ENCODE measurements at places on chromosomes 4 and X.

DNA sequence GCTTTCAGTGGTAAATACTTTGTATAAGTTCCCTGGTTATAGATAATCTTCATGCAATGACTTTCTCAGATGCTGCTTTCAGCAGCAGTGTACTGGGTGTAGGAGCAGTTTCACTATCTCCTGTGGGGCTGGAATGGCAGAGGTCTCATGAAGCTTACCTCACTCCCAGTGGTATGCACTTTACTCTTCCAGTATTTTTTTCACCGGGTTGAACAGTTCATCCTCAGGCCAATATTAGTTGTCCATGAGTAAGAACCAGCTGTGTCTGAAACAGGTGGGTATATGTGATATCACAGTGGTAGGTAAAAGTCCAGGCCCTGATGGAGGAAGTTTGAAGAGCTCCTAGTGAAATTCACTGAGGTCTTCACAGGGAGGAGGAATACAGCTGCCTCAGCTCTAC is 351.5 kb upstream of the EMCN start:
- DNase-seq: no peak

GRCh38 chrX:154443992-154444754 is at the start of gene FAM50A:
Gene FAM50A, plus strand, starts transcription at chrX:154444141. Its CDS starts 95 bp downstream, at chrX:154444236.
- DNase-seq: peak; percentile 58

DNA sequence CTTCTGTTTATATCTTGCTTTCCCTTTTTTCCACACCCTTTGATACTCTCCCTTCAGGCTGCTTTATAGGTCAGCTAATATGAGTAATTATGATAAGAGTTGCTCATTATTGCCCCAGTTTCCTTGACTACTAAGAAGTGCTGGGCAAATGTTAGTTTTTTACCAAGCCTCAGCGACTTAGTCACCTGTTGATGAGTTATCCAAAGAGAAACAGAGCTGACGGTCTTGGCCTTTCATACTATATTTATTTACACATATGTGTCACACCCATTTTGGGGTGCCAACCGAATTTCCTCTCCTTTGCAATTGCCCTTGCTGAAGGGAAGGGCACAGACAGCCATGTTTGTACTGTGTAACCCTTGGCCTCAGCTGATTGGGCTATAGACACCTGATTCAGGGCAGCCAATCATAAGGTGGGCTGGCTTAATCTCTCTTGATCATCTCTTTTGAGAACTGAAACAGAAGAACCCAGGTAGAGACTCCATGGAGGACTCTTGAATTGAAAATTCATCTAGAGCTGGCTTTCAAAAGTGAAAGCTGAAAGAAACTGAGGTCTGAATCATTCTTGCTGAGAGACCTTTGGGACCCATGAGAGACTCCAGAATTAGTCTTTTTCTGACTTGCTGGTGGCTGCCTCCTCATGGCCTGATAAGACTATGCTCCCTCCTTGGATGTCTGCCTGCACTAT is 111.7 kb upstream of the RPS6KA3 start:
- DNase-seq: no peak

GRCh38 chr4:139903845-139904244 is 238.2 kb downstream of the MGST2 start:
- DNase-seq: no peak

DNA sequence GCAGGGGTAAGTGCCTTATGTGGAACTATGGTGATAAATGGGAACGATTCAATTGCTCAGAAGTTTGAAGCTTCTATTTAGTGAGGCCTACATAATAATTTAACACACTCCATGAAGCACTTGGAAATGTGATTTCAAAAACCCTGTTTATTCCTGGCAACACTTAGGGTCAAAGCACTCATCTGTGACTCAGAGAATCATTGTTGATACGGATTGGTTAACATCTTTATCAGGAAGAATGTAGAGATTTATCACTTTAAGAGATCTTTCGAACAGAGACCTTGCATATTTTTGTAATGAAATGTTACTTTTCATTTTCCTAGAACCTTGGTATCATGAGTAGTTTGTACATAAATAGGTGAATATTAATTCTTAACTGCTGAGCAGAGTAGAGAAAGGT is 269.1 kb upstream of the SLIT2 start:
- no peak for DNase-seq

- no peak for DNase-seq
These were observed 126.9 kb upstream of the TAPT1 start for GRCh38 chr4:16353165-16353564.

DNA sequence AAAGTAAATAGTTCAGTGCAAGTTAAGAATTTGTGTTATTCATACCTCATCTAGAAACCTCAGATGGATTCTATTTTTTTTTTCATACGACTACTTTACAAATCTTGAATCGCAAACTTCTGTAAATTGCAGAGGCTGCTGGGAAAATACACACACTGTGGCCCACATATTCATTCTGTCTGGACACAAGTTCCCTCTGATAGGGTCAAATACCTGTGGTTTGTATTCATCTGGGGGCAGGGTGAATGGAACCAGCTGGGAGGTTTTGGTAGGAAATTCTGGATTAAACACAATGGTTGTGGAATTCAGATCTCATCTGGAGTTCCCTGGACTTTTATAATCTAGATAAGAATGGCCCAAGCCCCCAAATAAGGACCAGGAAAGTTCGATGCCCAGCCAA is 56.2 kb downstream of the SPATA18 start:
- DNase-seq: no peak

DNA sequence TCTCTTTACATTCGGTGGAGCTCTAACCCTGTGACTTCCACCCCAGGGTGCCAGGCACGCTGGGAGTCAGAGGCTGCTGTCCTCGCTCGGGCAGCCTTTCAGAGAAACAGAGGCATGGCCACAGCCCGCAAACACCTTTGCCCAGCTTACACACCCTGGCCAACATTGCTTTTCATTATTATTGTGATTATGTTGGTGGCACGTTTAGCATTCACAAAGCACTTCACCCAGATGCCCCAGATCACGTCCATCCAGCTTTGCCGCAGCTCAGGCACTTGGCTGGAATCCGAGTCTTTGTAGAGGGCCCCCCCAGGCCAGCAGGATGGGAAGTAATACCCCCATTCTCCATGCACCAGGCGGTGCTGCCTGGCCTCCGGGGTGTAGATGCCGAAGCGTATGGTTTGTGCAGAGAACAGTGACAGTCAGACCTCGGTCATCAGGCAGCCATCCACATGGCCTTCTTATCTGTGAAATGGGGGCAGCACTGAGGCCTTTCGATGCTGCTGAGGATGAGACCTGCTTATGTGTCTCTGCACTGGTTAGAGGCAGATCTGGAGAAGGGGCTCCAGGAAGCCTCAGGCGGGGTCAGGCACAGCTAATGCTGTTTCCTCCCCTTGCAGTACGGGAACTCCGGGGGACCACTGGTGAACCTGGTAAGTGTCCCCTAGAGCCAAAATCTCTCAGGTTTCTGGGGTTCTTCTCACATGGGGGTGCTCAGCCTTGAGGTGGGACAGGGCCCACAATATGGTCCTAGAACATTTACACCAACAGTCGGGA is 22.3 kb downstream of the HTRA3 start:
- DNase-seq: no peak

- DNase-seq: no peak
These were observed 461.8 kb downstream of the CENPC start for GRCh38 chr4:67083496-67083895.

DNA sequence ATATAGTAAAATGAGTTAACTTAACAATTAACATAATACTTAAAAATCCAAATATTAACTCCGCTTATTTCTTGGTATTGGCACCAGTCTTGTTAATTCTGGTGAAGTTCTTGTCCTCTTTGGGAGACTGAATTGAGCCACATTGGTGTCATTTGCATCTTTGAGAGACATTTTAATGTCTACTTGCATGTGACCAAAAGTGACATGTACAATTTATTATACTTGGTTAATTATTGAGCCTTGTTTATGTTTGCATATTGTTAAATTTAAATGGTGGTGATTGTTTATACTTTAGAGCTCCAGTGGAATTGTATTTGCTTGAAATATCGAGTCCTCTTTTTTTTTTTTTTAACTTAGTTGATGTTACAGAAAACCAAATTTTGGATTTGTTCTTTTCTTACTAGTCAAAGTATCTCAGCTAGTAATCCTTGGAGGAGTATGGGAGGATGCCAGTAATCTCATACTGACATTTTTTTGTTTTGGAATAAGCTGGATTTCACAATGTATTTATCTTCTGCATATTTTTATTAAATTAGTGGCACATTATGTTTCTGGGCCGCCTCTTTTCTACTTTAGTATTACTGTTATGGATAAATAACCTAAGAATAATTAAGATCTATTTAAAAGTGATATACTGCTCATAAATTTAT is 3.9 kb downstream of the SPCS3 start:
- DNase-seq: no peak

GRCh38 chr4:3781997-3782930 is 16.1 kb downstream of the ADRA2C start:
- DNase-seq: no peak

DNA sequence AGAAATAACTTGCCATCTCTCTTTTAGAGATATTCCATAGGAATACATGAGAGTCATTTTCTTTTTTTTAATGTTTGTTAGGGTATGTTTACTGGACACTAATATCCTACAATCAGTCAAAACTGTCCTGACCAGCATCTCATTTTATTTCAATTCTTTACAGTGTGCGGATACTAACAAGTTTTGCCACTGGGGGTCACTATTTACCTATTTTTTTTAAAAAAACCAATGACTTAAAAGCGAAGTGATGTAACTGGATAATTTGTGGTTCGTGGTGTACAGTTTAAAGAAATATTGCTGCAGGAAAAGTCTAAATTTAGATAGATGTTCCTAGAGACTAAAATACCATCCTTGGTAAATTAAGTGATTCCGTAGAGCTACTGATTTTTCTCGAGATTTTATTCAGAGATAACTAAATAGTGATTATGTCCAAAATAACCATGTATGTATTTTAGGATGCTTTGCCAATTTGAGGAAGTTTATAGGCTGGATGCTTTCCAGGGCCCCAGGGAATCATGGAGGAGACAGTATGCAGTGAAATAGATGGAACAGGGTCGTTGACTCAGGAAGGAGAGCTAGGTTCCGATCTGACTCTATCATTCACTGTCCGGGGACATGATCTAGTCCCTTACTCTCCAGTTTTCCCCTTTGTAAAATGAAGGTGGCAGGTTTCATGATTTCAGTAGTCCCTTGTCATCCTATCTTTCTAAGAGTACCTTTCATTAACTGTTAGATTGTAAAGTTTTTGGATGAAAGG is 34.0 kb upstream of the GNPDA2 start:
- peak; percentile 39 for DNase-seq

DNA sequence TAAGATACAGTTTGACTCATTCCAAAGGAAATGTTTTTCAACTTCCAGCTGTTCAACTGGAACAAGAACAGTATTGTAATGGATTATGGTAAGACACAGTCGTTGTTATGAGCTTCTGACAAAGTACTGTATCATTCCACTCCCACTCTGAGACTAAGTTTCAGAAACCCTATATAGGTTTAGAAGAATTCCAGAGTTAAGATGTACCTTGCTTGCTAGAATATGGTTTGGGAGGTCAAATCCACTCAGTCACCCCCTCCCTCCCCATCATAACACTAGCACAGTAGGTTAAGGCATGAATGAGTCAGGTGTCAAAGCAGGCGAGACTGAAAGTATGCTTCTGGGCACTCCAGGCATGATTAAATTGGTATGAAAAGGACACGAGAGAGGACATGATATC is 339.7 kb downstream of the DMD start:
- DNase-seq: no peak

GRCh38 chr4:145523117-145523516 is 41.5 kb downstream of the SMAD1 start:
- DNase-seq: no peak

DNA sequence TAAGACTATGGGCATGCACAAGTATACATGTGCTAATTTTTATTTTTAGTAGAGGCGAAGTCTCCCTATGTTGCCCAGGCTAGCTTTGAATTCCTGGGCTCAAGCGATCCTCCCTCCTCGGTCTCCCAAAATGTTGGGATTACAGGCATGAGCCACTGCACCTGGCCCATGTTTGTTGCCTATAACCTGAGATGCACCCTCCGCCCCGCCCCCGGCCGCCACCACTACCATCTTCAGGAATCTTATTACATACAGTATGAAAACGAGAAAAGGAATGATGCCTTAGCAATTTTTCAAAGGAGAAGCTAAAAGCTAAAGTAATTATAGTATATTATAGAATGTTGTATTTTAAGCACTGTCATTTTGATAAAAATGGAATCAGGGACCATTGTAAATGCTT is 61.2 kb downstream of the POU4F2 start:
- DNase-seq: no peak

DNA sequence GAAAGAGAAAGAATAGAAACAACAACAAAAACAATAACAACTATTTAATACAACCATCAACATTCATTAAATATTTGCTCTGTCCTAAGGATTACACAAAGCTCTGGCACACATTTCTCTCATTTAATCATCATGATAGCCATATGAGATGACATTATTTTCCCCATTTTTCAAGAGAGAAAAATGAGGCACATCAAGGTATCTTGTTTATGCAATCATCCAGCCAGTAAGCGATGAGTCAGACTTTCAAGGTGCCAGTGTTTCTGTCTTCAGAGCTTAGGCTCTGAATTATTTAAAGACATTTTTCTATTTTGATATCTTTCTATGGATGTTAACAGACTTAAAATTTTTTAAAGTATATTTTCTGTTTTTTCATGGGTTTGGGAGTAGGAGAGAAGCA is 541.8 kb upstream of the SMIM31 start:
- no peak for DNase-seq

GRCh38 chrX:2374086-2374485 is 126.7 kb downstream of the DHRSX start:
- no peak for DNase-seq

DNA sequence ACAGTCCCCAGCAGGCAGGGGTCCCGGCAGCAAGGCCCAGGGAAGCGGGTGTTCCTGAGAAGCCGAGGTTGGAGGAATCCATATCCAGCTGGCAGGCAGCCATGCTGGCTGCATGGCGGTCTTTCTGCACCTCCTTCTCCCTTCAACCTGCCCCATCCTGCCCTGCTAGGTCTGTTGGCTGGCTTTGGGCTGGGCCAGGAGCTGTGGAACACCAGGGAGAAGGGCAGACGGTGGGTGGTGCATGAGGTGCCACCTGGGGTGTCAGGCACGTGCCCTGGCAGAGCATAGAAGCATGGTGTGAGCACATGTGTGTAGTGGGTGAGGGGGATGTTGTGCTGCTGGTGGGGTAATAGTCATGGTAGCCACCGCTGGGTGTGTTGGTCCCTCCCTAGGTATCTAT is 150.1 kb downstream of the PJA1 start:
- no peak for DNase-seq

DNA sequence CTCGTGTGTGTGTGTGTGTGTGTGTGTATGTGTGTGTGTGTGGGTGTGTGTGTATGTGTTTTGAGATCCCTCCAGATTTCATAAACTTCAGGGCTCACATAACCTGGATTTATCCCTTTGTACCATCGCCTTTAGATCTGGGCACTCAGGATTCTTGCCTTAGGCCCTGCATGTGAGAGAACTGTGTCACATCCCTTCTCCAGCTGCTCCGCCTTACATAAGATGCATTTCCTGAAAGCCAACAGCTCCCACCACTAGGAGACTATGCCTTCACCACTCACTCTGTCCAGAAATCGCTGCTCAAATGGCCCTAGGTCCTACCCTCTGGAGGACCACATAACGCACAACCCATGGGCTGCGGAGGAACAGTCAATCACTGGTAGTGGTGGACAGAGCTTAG is 348.8 kb downstream of the CCSER1 start:
- no peak for DNase-seq

GRCh38 chr4:99714179-99714578 is 56.6 kb upstream of the C4orf54 start:
- no peak for DNase-seq

- DNase-seq: no peak
These were observed 222.4 kb downstream of the SLIT2 start for GRCh38 chr4:20474119-20474518.

GRCh38 chr4:187139141-187139540 is 415.5 kb upstream of the FAT1 start:
- DNase-seq: no peak
